ENCODE measurements at places on chromosomes 2 and 18. TPM values are rescaled to one million over a fixed set of nuclear protein-coding genes. Genes with fewer than 3 reads are reported as not detected.
A peak's percentile ranks its signal among the peaks of the same experiment; 100 is the strongest.

DNA sequence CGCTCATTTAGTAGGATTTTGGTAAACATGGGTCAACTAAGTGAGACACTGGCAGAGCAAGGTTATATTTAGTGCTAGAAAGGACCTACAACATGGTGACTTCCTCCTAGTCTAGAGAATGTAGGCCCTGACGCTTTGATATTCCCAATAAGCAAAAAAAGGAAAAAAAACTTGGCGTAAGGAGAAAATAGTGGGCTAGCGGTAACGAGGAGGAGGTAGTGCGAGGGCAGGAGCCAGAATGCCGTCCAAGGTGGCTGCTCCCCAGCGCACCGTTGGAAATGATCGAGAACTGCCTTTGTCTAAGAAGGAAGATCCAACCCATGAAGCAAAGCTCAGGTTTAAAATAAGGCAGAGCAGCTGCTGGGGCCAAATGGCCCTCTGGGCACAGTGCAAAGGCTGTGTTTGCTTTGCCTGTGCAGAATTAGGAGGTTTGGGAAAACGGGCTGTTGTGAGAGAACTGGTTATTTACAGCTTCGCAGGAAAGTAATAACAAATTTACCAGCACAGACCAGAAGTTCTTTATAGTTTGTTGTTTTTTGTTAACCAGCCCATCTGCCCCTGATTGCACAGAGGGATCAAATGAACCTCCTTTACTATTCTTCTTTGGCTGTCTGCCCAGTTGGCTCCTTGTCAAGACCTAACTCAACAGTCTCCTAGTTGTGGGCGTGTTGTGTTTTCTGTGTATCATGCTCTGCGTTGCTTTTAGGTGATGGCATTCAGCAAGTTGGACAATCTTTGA, 86.6 kb downstream of the ITGB1BP1 start:
- peaks cover 15% of the 10 kb centered on the region for H3K4me1 ChIP-seq
- H3K27me3 ChIP-seq, result no peaks in the 10 kb centered on the region
- no peak overlapping the region for H3K4me3 ChIP-seq
- no peak overlapping the region for H3K27ac ChIP-seq
- H3K36me3 ChIP-seq, result no peaks in the 10 kb centered on the region
- peak; percentile 58 for DNase-seq

GRCh38 chr2:6967301-6967700, 50.1 kb downstream of the RNF144A start:
- DNase-seq, result no peak
- no peaks in the 10 kb centered on the region for H3K27me3 ChIP-seq
- H3K27ac ChIP-seq, result no peak overlapping the region
- H3K4me3 ChIP-seq, result no peak overlapping the region

DNA sequence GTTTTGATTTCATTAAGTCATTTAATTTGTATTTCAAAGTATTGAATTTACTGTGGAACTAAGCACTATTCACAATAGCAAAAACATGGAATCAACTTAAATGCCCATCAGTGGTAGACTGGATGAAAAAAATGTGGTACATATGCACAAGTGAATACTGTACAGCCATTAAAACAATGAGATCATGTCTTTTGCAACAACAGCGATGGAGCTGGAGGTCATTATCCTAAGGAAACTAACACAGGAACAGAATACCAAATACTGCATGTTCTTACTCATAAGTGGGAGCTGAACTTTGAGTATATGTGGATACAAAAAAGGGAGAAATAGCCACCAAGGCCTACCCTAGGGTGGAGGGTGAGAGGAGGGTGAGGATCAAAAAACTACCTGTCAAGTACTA, 164.4 kb downstream of the BABAM2 start:
- H3K4me1 ChIP-seq, result no peaks in the 10 kb centered on the region
- H3K27ac ChIP-seq, result no peak overlapping the region
- no peak for DNase-seq
- no peaks in the 10 kb centered on the region for H3K27me3 ChIP-seq
- no peaks in the 10 kb centered on the region for H3K36me3 ChIP-seq

DNA sequence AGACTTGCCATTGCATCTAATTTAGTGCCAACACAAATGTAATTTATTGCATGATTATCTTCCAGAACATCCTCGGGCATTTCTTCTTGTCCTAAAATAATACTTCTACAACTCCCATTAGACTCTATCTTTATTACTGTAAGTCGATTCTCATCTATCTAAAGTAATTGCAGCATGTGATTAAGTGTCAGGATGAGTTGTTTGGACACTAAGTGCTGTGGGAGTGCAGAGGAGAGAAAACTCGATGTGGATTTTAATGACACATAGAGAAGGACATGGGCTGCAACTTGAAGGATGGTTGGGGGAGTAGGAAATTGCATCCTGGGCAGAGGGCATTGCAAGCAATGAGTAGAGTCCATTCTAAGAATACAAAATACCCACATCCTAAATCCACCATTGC, 33.5 kb downstream of the STAT4 start:
- H3K27ac ChIP-seq, result no peak overlapping the region
- H3K4me3 ChIP-seq, result no peak overlapping the region
- H3K27me3 ChIP-seq, result no peaks in the 10 kb centered on the region
- DNase-seq, result no peak
- no peaks in the 10 kb centered on the region for H3K4me1 ChIP-seq
- H3K36me3 ChIP-seq, result no peaks in the 10 kb centered on the region

- H3K27ac ChIP-seq, result no peak overlapping the region
- no peaks in the 10 kb centered on the region for H3K36me3 ChIP-seq
- no peak for DNase-seq
- no peaks in the 10 kb centered on the region for H3K4me1 ChIP-seq
- no peaks in the 10 kb centered on the region for H3K27me3 ChIP-seq
- H3K4me3 ChIP-seq, result no peak overlapping the region
These were observed 56.3 kb upstream of the ACVR1C start for GRCh38 chr2:157684940-157685466.

DNA sequence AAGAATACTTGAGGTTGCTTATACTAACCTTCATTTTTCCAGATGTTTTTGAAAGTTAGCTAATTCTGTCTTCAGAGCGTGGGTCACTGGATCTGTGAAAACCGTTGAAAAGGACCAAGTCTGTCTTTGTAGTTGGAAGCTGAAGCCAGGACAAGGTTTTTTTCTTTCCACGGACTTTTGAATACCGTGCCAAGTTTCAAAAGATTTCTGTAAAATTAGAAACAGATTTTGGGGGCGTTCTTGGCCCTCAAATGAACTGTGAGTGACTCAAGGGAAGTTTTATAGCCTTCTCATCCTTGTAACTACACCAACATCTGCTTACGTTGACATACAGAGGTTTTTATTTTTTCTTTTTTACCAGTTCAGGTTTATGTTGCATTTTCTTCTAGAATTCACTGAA, at the start of gene FAP:
TSS of gene FAP (minus strand) at position 152 of the 400 bp plus-strand sequence. CDS start at position 34, 118 bp downstream.
- H3K36me3 ChIP-seq, result no peaks in the 10 kb centered on the region
- DNase-seq, result no peak
- no peaks in the 10 kb centered on the region for H3K27me3 ChIP-seq
- H3K4me1 ChIP-seq, result peaks cover 16% of the 10 kb centered on the region
- H3K27ac ChIP-seq, result peak within 1 kb of the TSS; percentile 55
- H3K4me3 ChIP-seq, result peak within 1 kb of the TSS; percentile 50

- no peak for DNase-seq
- H3K4me1 ChIP-seq, result peaks cover 3% of the 10 kb centered on the region
- H3K27me3 ChIP-seq, result no peaks in the 10 kb centered on the region
- no peak overlapping the region for H3K4me3 ChIP-seq
- H3K36me3 ChIP-seq, result no peaks in the 10 kb centered on the region
These were observed 45.6 kb downstream of the ZNF519 start for GRCh38 chr18:14086458-14087231.

GRCh38 chr2:11774600-11774999, 28.2 kb downstream of the LPIN1 start:
- peaks cover 5% of the 10 kb centered on the region for H3K4me1 ChIP-seq
- peaks cover 78% of the 10 kb centered on the region for H3K36me3 ChIP-seq
- H3K27me3 ChIP-seq, result no peaks in the 10 kb centered on the region
- no peak overlapping the region for H3K4me3 ChIP-seq
- peak; percentile 40 for DNase-seq

GRCh38 chr2:128312411-128312810, 6.3 kb downstream of the HS6ST1 start:
- no peak overlapping the region for H3K27ac ChIP-seq
- H3K27me3 ChIP-seq, result no peaks in the 10 kb centered on the region
- no peak overlapping the region for H3K4me3 ChIP-seq

DNA sequence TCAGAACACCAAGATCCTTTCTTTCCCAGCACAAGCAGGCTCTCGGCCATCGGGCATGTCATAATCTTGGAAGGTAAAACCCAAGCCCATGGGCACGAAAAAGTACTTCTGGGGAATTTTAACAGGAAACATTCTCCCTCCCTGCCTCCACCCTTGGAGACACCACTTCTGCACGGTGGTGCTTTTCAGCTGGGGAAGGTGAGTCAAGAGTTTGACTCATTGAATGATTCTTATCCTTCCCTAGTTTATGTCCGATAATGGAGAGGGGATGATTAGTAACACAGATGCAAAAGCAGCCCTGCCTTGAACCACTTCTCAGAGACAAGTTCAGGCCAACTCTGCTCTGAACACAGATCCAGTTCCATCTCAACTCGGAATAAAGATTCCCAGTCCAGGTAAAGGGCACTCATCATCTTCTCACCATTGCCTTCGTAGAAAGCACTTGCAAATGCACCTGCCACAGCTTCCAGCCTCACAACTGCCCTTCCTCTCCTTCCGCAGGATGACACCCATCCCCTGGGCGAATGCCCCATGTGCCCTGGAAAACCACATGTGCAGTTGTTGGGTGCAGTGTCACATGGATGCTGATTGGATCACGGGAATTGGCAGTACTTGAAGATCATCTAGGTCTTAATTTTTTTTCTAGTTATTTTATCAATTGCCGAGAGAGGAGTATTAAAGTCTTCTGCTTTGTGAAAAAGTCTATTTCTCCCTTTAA, 136.2 kb downstream of the PXDN start:
- peak overlapping the region; percentile 45 for H3K27ac ChIP-seq
- DNase-seq, result no peak
- H3K4me1 ChIP-seq, result peaks cover 33% of the 10 kb centered on the region
- H3K36me3 ChIP-seq, result no peaks in the 10 kb centered on the region
- H3K27me3 ChIP-seq, result no peaks in the 10 kb centered on the region

- no peak overlapping the region for H3K27ac ChIP-seq
- H3K4me1 ChIP-seq, result no peaks in the 10 kb centered on the region
- no peaks in the 10 kb centered on the region for H3K27me3 ChIP-seq
- no peak overlapping the region for H3K4me3 ChIP-seq
These were observed 84.3 kb downstream of the FANCL start for GRCh38 chr2:58156780-58157179.

DNA sequence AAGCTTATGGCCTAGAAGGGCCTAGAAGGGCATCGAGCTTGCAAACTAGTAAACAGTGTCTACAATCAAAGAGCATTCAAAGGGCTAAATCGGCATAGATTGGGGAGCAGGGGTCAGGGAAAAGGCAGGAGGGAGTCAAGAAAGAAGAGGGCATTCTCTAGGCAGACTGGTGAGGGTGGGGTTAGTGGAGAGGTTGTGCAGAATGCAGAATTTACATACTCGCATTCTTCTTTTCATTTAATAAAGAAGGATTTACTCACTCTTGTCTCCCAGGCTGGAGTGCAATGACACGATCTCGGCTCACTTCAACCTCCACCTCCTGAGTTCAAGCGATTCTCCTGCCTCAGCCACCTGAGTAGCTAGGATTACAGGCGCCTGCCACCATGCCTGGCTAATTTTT, 110.7 kb downstream of the TRIM43 start:
- no peak overlapping the region for H3K4me3 ChIP-seq
- no peaks in the 10 kb centered on the region for H3K27me3 ChIP-seq
- H3K27ac ChIP-seq, result no peak overlapping the region
- H3K36me3 ChIP-seq, result no peaks in the 10 kb centered on the region
- no peak for DNase-seq

DNA sequence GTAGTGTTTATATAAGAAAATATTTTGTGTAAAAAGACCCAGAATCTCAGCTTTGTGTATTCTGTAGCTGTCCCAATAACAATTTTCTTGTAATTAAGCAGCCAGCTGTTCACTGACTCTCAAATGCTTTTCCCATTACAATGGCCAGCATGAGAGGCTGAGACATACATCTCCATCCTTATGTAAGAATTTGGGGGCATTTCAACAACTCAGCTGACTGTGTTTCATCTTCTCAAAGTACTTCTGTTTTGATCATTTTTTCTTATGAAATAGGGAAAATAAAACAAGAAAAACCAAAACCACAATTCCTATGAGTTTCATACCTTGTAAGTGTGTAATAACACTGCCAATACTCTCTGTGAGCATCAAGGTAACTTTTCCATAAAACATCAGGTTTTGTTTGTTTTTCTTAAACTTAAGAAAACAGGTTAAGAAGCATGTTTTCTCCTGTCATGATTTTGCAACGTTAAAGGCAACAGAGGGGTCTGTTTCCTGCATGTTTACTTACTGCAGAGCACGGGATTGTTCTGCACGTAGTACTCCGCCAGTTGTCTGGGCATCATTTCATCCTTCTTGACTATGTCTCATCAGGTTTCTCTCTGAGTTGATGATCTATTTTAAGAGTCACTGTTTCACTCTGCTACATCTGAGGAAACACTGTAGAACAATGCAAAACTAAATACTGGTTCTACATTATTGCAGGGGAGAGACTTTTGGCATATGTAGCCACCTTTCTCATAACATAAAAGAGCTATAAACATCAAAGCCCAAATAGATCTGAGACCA, 62.9 kb upstream of the CYRIA start:
- no peak overlapping the region for H3K27ac ChIP-seq

DNA sequence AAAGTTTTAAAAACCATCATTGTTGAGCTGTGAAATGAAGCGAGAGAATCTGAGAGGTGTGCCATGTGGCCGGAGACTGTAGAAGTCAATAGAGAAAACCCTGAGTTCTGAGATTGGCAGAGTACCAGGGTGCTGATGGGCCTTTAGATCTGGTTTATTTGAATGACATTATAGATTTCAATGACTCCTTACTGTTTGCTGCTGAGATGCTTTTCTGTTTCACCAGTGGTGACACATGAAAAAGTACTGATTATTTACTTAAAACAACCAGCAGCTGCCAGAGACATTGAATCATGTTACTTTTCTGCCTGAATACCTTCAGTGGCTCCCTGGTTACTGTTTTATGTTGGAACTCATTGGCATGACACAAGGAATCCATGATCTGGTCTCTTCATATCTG, 602.7 kb upstream of the ZNF804A start:
- no peaks in the 10 kb centered on the region for H3K36me3 ChIP-seq
- no peak overlapping the region for H3K4me3 ChIP-seq
- H3K27me3 ChIP-seq, result no peaks in the 10 kb centered on the region
- H3K4me1 ChIP-seq, result no peaks in the 10 kb centered on the region
- no peak overlapping the region for H3K27ac ChIP-seq

- no peaks in the 10 kb centered on the region for H3K27me3 ChIP-seq
- H3K4me3 ChIP-seq, result no peak overlapping the region
- no peak for DNase-seq
- no peaks in the 10 kb centered on the region for H3K4me1 ChIP-seq
These were observed 529.7 kb downstream of the SATB2 start for GRCh38 chr2:198928026-198928425.

Gene OTOF
- not detected for total RNA-seq

Gene HRH4
- total RNA-seq, result 0.23 TPM

Gene TDRD15
- total RNA-seq, result not detected

Gene ADGRF3
- not detected for total RNA-seq

Gene MC5R
- not detected for total RNA-seq

Gene SLC5A7
- not detected for total RNA-seq

Gene SLC16A14
- 2.4 TPM for total RNA-seq

Gene UBR3
- total RNA-seq, result 107 TPM
